Activated CD4-positive, alpha-beta T cell treated with anti-CD3 and anti-CD28 coated beads for 36 hours (primary cell): ENCODE measurements at places on chromosomes 4 and X. TPM values are rescaled to one million over a fixed set of nuclear protein-coding genes. Genes with fewer than 3 reads are reported as not detected.

- no peak for DNase-seq
Observed at GRCh38 chr4:53321151-53321983, 44.5 kb downstream of the SCFD2 start.

DNA sequence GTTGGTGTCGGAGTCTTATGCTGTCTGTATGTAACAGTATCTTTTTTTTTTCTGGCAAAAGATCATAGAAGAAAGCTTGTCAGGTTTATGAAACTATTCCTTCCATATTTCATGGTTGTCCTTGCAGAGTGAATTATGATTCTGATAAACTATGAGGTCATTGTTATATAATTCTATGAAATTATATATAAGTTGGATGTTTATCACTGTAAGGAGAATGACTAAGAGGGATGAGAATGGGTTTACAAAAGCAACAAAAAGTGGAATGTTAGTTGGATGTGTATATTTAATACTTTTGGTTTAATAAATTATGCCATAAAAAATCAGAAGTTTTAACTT lies 43.1 kb downstream of the RAPGEF2 start:
- no peak for DNase-seq

DNA sequence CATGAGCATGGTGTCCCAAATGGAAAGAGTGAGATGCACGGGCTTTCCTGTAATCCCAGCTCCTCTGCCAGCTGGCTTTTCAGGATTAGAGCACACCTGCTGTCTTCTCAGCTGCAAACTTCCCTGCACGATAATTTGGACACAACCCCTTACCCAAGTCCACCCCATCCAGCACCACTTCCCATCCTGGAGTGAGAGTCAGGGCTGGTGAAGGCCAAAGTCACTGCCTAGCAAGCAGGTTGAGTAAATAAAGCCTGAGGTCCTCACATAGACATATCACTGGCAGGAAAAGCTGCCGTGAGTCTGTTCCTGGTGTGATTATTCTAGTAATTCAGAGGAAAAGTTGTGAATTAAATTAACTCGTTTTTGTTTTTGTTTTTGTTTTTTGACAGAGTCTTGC lies 113.9 kb upstream of the MBNL3 start:
- DNase-seq, result no peak

Gene RAB39B
- total RNA-seq, result 17.2 TPM

Gene SEPSECS
- 15.4 TPM for total RNA-seq

GRCh38 chr4:83252782-83253405 lies 31.7 kb downstream of the COQ2 start:
- peak; percentile 80 for DNase-seq

- DNase-seq, result no peak
Observed at GRCh38 chr4:165909947-165910346, 36.9 kb downstream of the TLL1 start.

GRCh38 chr4:4216648-4217047 lies 10.1 kb downstream of the OTOP1 start:
- no peak for DNase-seq

Gene XK
- 0.07 TPM for total RNA-seq

- no peak for DNase-seq
Observed at GRCh38 chrX:108811891-108812290, 75.5 kb upstream of the IRS4 start.

Gene RHOXF2
- not detected for total RNA-seq
